ENCODE measurements at places on chromosomes 16 and 17.

DNA sequence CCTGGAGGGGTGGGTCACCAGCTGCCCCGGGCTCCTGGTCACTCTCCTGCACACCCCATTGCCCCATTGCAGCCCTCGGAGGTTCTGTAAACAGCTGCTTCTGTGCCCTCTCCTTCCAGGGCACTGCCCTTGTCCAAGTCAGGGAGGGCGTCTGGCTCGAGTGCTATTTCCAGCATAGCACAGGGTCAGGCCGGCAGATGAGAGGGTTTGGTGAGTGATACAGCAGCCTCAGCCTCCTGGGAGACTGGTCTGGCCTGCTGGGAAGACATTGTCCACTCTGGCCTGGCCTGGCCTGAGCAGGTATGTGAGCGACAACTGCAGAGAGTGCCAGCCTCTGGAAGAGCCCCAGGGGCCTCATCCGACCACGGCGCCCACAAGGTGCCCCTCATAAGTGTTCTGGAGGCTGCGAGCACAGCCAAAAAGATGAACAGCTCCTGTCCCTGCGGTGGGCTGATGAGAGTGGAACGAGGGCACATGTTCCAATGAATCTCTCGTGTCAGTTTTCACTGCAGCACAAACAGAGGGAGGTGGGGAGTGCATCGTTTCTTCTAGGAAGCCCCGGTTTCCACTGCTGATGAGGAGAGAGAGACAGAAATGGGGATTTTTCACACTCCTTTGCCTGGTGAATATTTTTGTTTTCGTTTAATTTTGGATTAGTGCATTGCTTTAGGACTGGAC lies 105.8 kb upstream of the SDK2 start:
- DNase-seq: no peak

DNA sequence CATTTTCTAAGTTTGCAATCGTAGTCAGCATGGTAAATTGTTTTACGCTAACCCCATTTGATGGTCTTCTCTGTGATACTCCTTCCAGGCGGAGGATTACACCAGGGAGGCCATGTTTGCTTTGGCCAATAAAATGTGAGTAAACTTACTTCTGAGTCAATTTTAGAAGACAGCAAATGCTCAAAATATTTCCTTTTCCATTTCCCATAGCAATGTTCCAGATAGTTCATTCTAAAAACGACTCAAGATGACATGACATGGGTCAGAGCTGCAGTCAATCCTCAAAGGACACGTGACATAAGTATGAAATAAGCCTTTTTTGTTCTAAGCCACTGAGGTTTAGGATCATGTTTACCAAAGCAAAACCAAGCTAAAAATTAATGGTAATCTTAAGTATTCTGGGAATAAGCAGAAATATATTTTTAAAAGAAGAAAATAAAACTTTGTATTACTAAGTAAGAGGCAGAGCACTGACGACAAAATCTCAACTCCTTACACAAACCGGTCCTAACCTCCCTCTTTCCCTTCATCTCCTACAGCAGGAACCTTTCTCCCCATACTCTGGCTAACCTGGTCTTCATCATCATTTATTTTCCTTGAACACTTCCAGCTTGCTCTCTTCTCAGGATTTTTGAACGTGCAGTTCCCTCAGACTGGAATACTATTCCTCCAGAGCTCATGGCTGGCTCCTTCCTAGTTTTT lies 266.2 kb downstream of the CEP112 start:
- DNase-seq: no peak

DNA sequence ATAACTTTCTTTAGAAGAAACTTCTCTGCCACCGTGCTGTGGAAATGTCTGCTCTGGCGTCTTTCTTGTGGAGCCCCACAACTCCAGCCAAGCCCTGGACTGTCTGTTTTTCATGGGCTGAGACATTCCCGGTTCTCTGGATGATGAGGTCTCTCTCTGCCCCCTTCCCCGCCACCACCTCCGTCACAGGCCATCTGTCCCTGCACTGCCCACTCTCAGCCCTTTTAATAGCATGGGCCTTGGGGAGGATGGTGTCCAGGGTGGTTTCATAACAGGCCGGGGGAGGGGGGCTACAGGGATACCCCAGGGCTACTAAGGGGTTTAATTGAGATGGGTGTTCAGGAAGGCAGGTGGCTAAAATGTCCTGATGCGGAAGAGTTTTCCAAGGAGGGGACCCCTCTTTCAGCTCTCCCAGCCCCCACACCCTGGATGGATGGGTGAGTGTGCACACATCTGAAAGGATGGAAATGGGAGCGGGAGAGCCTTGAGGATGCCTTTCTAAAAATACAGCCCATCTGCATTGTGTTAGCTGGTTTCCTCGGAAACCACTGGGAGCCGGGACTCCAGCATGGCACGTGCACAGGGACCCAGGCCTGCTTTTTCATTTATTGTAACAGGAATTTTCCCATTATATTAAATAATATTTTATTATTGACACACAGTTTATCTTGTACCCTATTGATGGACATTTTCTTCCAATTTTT lies 14.6 kb upstream of the NDRG4 start:
- no peak for DNase-seq

- DNase-seq: no peak
Measured at GRCh38 chr17:57587193-57587969, 157.7 kb downstream of the CCDC182 start.

- DNase-seq: no peak
Measured at GRCh38 chr17:75722076-75722475, 817 bp downstream of the ITGB4 start.

- no peak for DNase-seq
Measured at GRCh38 chr16:26749072-26749471, 317.7 kb upstream of the C16orf82 start.

- DNase-seq: no peak
Measured at GRCh38 chr16:3997231-3997841, 116.8 kb upstream of the CREBBP start.

All from iPS-NIHi11 (cell line).